Thoracic aorta endothelial cell (primary cell): ENCODE measurements at places on chromosomes 12 and 14. TPM values are rescaled to one million over a fixed set of nuclear protein-coding genes. Genes with fewer than 3 reads are reported as not detected.

HSPA2 gene
- 2.0 and 3.8 TPM in 2 replicates for total RNA-seq

AQP2 gene
- not detected in 2 replicates for total RNA-seq

SSTR1 gene
- 1.2 and 2.9 TPM in 2 replicates for total RNA-seq

MYH6 gene
- total RNA-seq, result not detected in 2 replicates

SNAPC1 gene
- 18.5 and 20.3 TPM in 2 replicates for total RNA-seq

POTEM gene
- total RNA-seq, result not detected in 2 replicates

INSM2 gene
- total RNA-seq, result not detected in 2 replicates

CCDC197 gene
- not detected in 2 replicates for total RNA-seq

CATSPERB gene
- not detected in 2 replicates for total RNA-seq

PSMC1 gene
- 200 and 263 TPM in 2 replicates for total RNA-seq

SIX6 gene
- total RNA-seq, result not detected in 2 replicates
